Natural killer cell treated with Interleukin-12 subunit alpha and Interleukin-12 subunit beta and Interleukin-15 and Interleukin-18, amount 100 ng/mL, for 72 hours (primary cell): ENCODE measurements at places on chromosomes 2 and 18. TPM values are rescaled to one million over a fixed set of nuclear protein-coding genes. Genes with fewer than 3 reads are reported as not detected.

GRCh38 chr18:25349131-25349925 lies 2.6 kb downstream of the ZNF521 start:
- H3K4me1 ChIP-seq, result peaks cover 4% of the 10 kb centered on the region
- H3K4me3 ChIP-seq, result peak overlapping the region; percentile 69
- DNase-seq, result no peak

DNA sequence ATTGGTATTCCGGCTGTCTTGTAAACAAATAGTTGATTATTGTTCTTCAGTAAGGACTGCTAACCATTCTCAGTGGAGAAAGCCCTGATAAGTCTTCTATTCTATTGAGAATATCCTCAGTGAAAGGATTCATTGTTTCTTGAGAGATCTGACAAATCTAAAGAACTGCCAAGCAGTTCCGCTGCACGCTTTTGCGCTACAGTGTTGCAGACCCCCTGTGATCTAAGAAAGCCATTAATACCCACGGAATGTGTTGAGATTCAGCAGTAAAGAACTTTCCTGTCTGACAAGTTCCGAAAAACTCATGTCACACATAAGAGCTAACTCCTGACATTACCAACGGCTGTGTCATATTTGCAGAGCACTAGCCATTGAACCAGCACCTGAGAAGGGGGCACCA lies 63.8 kb downstream of the ZNF236 start:
- H3K4me3 ChIP-seq, result no peak overlapping the region
- no peak overlapping the region for H3K27ac ChIP-seq
- no peak for DNase-seq
- peaks cover 18% of the 10 kb centered on the region for H3K36me3 ChIP-seq

GRCh38 chr2:239896075-239896474 lies 129.1 kb downstream of the NDUFA10 start:
- H3K27me3 ChIP-seq, result peaks cover 26% of the 10 kb centered on the region
- no peak overlapping the region for H3K27ac ChIP-seq
- H3K4me3 ChIP-seq, result no peak overlapping the region
- H3K36me3 ChIP-seq, result no peaks in the 10 kb centered on the region

- no peak for DNase-seq
- H3K27me3 ChIP-seq, result no peaks in the 10 kb centered on the region
- no peak overlapping the region for H3K27ac ChIP-seq
- H3K36me3 ChIP-seq, result no peaks in the 10 kb centered on the region
- no peaks in the 10 kb centered on the region for H3K4me1 ChIP-seq
Observed at GRCh38 chr2:6079405-6079804, 387.2 kb downstream of the SOX11 start.

The NT5DC4 gene
- total RNA-seq, result not detected

The PNPT1 gene
- total RNA-seq, result 64.9 TPM
